Caudate nucleus (tissue), 63 donors: ENCODE measurements at places on chromosomes 7 and 10.

DNA sequence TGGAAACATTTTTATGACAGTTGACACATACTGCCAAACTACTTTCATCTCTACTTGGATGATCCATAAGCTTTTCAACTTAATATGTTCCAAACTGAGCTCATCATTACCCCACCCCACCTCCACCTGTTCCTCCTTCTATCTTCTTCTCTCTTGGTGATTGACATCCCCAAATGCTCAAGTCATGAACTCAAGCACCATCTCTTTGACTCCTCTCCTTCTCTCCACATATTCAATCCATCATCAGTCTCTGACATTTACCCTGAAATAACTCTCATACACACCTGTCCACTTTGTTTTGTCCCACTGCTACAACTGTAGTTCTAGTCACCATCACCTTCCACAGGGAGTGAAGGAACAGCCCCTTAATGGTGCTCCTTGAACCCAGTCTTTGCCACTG, 43.3 kb downstream of the SGCE start:
- no peak for DNase-seq

- no peak for DNase-seq
Observed at GRCh38 chr10:60446070-60446833, 56.6 kb upstream of the ANK3 start.

GRCh38 chr10:119090026-119090795, 9.6 kb upstream of the EIF3A start:
- no peak for DNase-seq

- no peak for DNase-seq
Observed at GRCh38 chr10:13518076-13518692, 10.6 kb downstream of the BEND7 start.

- DNase-seq: no peak
Observed at GRCh38 chr7:130384371-130384801, 4.1 kb downstream of the CPA1 start.

DNA sequence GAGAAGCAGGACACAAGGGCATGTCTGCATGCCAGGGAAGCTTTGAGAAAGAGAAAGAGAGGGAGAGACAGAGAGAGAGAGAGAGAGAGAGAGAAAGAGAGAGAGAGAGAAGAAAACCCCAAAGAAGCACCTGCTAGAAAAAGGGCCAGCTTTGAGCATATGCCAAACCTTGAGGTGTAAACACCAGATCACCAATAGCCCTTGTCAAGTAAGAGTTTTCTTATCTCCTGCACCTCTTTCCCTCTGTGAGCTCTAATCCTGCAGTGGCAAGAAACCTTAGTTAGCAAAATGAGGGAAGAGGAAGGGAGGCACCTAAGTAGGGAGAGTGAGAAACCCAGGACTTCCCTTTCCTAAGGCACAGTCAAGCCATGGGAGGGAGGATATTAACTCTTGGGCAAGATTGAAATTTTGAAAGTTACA, 11.3 kb upstream of the TRDMT1 start:
- DNase-seq: no peak

- DNase-seq: no peak
Observed at GRCh38 chr7:24341691-24342413, 57.9 kb downstream of the NPY start.

DNA sequence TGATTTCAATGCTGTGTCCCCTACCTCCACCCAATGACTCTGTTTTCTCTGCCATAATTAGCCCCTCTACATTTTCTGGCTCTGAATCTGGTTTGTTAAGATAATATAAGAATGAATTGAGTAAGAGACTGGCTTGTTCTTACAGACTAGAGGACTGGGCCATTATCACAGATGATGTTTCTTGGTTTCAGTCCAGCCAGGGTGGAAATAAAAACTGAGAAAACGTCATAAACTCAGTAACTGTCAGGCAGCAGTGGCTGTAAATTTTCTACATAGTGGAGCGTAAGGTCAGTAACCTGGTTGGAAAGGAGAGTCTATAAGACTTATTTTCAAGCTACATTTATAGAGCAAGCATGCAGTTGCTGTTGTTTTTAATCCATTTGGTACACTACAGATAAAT, 485.4 kb downstream of the HTR7 start:
- no peak for DNase-seq

- DNase-seq: no peak
Observed at GRCh38 chr7:78702770-78703169, 750.7 kb downstream of the MAGI2 start.

DNA sequence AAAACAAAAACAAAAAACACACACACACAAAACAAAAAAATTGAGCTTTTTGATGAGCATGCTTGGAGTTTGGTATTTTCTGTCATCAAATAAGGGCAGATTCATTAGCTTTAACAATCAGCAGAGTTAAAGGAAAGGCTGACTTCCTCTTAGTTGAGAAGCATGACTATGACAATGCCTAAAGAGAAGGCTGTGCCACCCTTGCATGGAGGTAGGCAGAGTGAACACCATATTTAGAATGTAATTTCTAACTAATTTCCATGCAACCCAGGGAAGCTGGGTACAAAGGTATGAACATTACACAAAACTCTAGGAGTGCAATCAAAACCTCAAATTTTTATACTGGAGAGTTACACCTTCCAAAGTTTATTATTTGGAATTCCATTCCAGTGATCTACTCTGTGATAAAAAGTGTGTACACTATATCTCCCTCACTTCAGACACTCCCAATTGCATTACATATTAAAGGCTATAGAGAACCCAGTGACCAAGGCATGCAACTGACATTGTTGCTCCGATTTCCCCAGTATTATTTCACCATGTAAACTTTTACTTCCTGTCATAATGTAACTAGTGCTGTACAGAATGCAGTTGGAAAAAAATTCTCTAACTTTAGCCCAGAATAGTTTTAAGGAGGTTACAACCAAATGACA, 9.4 kb upstream of the CYCS start:
- DNase-seq: no peak

DNA sequence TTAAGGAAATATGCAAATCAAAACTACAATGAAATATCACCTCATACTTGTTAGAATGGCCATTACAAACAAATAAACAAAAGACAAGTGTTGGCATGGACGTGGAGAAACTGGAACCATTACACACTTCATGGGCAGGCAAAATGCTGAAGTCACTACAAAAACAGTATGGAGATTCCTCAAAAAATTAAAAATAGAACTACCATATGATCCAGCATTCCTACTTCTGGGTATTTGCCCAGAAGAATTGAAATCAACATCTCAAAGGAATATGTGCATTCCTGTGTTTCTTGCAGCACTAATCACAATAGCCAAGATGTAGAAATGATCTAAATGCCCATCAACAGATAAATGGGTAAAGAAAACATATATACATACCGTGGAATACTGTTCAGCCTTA, 83.6 kb downstream of the NRCAM start:
- DNase-seq: no peak

DNA sequence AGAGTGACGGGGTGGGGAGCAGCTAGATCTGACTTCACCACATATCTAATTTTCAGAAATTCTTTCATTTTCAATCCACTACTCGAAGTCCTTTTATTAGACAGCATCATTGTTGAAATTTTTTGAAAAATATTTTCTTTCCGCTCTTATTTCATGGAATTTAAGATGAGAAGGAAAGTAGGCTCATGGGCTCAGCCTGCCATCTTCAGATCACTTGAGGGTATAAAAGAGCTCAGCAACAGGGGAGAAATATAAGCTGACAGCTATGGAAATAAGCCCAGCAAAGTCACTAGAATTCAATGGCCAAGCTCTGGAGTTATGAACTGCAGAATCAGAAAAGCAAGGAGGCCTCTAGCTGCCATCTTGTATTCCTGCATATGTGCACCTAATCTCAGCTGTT, 389.1 kb downstream of the XPNPEP1 start:
- DNase-seq: no peak

GRCh38 chr10:131211146-131211545, 100.4 kb downstream of the TCERG1L start:
- no peak for DNase-seq

GRCh38 chr7:84161398-84161797, 33.2 kb downstream of the SEMA3A start:
- DNase-seq: no peak

GRCh38 chr10:12164085-12164484, 31.6 kb downstream of the NUDT5 start:
- no peak for DNase-seq

- DNase-seq: no peak
Observed at GRCh38 chr10:3624367-3624766, 160.6 kb downstream of the KLF6 start.

- no peak for DNase-seq
Observed at GRCh38 chr7:30519122-30519521, 14.5 kb upstream of the GGCT start.

DNA sequence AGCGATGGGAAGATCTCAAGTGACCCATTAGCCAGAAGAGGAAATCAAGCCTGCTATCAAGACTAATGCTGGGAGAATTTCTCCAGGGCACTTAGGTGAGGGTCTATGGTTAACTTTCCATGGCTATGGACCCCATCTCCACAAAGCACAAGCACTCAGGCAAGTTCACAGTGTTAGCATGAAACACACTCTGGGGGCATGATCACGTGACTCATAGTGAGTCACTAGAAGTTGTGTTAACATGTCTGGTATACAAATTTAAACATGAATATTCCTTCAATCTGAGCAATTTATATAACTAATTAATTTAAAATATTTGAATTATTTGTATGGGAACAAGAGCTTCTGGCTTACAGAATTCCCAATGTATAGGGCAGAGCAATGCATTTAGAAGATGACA, 131.8 kb downstream of the FAM204A start:
- no peak for DNase-seq

GRCh38 chr10:23496727-23497126, 57.9 kb downstream of the OTUD1 start:
- DNase-seq: no peak

DNA sequence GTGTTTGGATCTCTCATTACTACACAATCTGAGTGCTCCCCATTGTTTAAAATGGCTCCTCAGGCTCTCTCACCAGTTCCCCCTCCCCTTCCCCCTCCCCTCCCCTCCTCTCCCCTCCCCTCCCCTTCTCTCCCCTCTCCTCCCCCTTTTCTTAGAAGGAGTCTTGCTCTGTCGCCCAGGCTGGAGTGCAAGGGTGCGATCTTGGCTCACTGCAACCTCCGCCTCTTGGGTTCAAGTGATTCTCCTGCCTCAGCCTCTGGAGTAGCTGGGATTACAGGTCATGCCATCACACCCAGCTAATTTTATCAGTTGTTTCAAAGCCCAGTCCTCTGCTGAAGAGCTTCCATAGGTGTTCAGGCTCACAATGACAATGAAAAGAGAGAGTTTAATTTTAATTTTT, 3.6 kb upstream of the CCAR1 start:
- no peak for DNase-seq

DNA sequence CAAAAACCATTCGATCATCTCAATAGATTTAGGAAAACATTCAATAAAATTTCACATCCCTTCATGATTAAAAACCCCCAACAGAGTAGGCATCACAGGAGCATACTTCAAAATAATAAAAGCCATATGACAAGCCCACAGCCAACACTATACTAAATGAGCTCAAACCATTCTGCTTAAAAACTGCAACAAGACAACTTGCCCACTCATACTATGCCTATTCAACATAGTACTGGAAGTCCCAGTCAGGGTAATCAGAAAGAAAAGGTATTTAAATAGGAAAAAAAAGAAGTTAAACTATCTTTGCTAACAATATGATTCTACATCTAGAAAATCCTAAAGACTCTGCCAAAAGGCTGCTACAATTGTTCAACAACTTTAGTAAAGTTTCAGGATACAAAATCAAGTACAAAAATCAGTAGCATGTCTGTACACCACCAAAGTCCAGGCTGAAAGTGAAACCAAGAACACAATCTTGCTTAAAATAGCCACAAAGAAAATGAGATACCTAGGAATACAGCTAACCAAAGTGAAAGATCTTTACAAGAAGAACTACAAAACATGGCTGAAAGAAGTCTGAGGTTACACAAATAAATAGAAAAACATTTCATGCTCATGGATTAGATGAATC, 882.6 kb downstream of the GRM8 start:
- no peak for DNase-seq

GRCh38 chr10:116768786-116769185, 26.4 kb upstream of the HSPA12A start:
- no peak for DNase-seq
